ENCODE measurements at places on chromosomes 7 and 10. TPM values are rescaled to one million over a fixed set of nuclear protein-coding genes. Genes with fewer than 3 reads are reported as not detected.

The DNAJC12 gene
- total RNA-seq = 6.7 TPM

- DNase-seq = no peak
Observed at GRCh38 chr10:33106767-33107166, 148.7 kb upstream of the ITGB1 start.

DNA sequence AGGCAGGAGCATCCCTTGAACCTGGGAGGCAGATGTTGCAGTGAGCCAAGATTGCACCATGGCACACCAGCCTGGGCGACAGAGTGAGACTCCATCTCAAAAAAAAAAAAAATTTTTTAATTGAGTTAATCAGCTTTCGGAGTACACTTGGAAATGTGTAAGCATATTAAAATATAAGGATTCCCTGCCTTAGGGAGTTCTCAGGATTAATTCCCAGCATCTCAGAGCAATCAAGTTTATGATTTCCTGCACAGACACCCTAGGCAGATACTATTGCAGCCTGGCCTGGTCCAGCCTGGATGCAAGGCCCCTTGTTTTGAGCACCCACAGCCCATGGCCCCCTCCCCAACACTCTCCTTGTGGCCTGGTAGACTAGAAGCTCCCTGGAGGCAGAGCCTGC is 39.8 kb downstream of the GFRA1 start:
- no peak for DNase-seq

The ADAM12 gene
- 0.25 TPM for total RNA-seq

- DNase-seq = no peak
Observed at GRCh38 chr7:158310924-158311666, 276.5 kb downstream of the PTPRN2 start.

- DNase-seq = no peak
Observed at GRCh38 chr7:133512560-133512959, 259.7 kb downstream of the EXOC4 start.

DNA sequence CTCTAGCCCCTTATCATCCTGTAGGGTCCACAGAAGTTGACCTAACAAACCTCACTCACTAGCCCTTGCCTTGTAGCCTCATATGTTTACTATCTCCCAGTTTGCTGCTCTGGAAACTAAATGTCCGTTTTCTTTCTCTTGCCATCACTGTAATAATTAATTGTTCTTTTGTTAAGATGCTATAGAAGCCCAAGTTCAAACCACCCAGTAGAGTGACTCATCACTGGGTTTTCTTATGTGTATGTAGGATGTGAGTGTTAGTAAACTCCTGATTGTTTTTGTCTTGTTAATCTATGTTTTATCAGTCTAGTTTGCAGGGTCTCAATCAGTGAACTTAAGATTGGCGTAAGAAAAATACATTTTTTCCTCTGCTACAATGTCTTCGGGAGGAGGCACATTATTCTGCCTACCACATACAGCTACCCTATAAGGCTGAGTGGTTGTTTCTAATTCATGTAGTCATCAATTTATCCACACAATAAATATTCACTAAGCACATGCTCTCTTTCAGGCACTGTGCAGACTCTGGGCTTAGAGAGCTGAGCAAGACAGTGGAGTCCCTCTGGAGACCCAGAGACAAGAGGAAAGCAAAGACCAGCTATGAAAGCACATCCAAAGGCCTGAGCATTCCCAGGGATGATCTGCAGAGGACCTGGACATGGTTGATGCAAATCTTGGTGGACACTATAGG is 474.1 kb upstream of the AKR1E2 start:
- DNase-seq = peak; percentile 71

- DNase-seq = no peak
Observed at GRCh38 chr10:117412469-117413010, 37.3 kb upstream of the PDZD8 start.

GRCh38 chr10:85492684-85493083 is 873.9 kb downstream of the GRID1 start:
- no peak for DNase-seq

DNA sequence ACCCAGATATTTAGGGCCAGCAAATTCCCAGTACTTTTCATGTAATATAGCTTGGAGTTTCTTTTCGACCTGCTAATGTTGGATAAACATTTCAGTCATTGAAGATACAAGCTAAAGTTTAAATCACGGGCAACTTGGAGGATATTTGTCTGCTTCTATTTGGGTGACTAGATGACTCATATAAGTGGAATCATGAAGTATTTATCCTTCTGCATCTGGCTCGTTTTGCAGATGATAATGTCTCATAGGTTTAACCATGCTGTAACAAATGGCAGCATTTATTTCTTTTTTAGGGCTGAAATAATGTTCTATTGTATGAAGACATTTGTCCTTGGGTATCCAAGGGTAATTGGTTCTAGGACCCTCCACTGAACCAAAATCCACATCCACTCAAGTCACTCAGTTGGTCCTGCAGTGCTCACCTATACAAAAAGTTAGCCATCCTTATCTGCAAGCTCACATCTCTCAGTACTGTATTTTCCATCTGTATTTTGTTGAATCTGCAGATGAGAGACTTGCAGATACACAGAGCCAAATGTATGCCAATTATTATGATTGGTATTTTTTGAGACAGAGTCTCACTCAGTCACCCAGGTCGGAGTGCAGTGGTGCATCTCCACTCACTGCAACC is 187.2 kb upstream of the CSTF2T start:
- DNase-seq = peak; percentile 38

- DNase-seq = no peak
Observed at GRCh38 chr10:107473225-107473624, 308.7 kb upstream of the SORCS1 start.

DNA sequence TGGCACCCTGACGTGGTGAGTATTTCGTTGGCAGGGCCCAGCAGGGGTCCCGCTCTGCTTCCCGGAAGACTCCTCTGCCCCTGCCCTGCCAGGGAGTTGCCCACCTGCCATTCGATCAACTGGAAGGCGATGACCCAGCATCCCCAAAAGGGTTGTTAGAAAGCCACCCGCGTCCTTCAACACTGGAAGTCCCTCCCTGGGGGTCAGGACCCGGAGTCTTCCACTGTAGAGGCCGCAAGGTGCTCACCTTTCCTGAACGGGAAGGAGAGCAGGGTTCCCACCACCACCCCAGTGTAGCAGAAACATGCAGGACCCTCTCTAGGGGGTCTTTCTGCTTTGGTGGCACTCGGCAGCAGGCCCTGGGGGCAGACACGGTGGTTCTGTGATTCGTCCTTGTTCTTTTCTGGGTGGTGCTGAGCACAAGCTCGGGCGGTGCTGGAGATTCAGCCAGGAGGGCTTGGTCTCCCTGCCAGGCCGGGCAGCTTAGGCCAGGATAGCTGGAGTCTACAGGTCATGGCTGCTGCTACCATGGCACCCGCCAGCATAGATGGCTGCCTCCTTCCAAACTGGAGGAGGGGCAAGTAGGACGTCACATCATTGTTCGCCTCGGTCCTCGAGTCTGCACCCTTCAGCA is 19.6 kb upstream of the DPYSL4 start:
- no peak for DNase-seq

- no peak for DNase-seq
Observed at GRCh38 chr10:64211466-64211865, 690.3 kb downstream of the REEP3 start.

GRCh38 chr7:128757203-128757602 is 18.0 kb downstream of the CALU start:
- DNase-seq = no peak

DNA sequence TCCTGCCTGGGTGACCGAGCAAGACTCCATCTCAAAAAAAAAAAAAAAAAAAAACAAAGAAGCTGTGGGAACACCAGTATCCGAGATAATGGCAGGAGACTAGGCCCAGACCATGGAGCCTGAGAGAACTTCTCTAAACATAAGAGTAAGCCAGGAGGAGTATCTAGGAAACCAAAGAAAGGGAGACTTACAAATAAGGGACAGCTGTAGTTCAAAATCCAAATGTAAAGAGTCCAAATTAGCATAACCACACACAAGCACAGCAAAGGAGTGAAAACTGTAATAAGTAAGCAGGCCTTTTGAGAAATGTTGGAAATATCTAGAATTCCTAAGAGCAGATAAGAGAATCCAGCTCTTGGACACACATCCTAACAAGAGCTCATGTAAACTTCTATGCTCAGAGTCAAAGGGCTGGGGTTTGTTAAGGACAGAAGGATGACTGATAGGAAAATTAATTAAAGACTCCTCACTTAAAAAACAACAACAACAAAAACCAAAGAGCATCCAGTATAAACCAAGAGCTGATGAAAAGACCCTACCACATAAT is 15.8 kb downstream of the ZNF25 start:
- DNase-seq = no peak

The RBM20 gene
- total RNA-seq = 23.0 TPM

The TDRD1 gene
- not detected for total RNA-seq

The ORC5 gene
- 65.4 TPM for total RNA-seq

The PTPRN2 gene
- 0.25 TPM for total RNA-seq

The HOXA7 gene
- not detected for total RNA-seq

The ZSWIM8 gene
- 115 TPM for total RNA-seq

The SPDYE1 gene
- not detected for total RNA-seq

GRCh38 chr10:1526436-1527055 is 210.8 kb downstream of the ADARB2 start:
- no peak for DNase-seq

The TPK1 gene
- total RNA-seq = 3.5 TPM

The FLNC gene
- 516 TPM for total RNA-seq

- DNase-seq = no peak
Observed at GRCh38 chr10:2893158-2893845, 174.0 kb upstream of the PFKP start.

GRCh38 chr7:437329-438251 is 82.1 kb downstream of the PDGFA start:
- DNase-seq = no peak

The JCAD gene
- 44.3 TPM for total RNA-seq

The LFNG gene
- total RNA-seq = 1.6 TPM

DNA sequence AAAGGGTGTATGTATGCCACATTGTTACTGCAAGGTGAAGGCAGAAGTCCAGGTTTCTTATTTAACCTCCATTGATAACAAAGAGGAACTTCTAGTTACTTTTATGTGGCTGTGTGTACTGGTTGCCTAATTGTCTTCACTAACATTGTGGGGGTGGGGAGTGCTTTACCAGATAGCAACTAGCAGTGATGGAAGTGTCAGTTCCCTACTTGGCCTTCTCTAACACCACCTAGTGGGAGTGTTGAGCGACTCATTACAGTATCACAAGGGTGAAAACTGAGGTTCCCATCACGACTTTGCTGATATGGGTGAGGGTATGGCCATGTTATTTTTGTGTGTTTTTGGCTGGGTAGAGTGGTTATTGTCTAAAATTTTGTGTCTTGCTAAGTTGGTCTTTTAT is 274.4 kb downstream of the THSD7A start:
- DNase-seq = peak; percentile 11

The ATP6V0A4 gene
- 0.28 TPM for total RNA-seq

The CAMK2B gene
- 7.7 TPM for total RNA-seq

The ZMYND11 gene
- total RNA-seq = 65.8 TPM

The SEC31B gene
- total RNA-seq = 13.2 TPM

The MNX1 gene
- total RNA-seq = 0.77 TPM

DNA sequence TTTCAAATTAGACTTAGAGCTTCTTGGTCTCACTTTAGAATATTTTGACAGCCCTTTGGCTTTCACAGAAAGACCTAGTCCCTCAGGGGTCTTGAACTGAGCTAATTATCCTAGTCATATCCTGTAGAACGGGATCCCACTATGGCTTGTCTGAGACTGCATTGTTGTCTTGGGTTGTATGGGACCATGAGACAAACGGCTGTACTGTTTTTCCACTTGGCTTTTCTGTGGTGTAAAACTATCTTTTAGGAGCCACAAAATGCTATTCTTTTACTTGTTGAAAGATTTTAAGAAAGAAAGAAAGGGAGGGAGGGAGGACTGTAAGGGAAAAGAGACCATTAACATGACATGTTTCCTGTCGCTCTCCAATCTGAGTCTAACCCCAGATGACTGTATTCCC is 432.5 kb downstream of the AUTS2 start:
- no peak for DNase-seq

- no peak for DNase-seq
Observed at GRCh38 chr10:131199646-131200045, 111.9 kb downstream of the TCERG1L start.

The UFSP1 gene
- 16.0 TPM for total RNA-seq
